ENCODE measurements at places on chromosomes 2 and 18.

DNA sequence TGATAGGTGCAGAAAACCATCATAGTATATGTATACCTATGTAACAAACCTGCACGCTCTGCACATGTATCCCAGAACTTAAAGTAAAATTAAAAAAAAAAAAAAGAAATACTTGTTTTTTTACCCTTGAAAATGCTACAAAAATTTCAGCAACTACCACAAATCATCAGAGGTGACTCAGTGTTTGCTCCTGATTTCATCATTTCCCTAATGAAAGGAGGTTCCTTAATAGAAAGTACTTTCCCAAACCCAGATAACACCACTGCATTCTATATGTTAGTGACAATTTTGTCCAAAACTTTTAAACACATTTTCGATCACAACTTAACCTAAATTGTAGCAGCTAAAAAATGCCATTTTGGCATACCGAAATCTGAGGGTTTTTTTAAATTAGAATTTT lies 163.3 kb downstream of the SLC39A10 start:
- DNase-seq, result no peak

GRCh38 chr2:64212801-64213321 lies 68.6 kb upstream of the PELI1 start:
- no peak for DNase-seq

DNA sequence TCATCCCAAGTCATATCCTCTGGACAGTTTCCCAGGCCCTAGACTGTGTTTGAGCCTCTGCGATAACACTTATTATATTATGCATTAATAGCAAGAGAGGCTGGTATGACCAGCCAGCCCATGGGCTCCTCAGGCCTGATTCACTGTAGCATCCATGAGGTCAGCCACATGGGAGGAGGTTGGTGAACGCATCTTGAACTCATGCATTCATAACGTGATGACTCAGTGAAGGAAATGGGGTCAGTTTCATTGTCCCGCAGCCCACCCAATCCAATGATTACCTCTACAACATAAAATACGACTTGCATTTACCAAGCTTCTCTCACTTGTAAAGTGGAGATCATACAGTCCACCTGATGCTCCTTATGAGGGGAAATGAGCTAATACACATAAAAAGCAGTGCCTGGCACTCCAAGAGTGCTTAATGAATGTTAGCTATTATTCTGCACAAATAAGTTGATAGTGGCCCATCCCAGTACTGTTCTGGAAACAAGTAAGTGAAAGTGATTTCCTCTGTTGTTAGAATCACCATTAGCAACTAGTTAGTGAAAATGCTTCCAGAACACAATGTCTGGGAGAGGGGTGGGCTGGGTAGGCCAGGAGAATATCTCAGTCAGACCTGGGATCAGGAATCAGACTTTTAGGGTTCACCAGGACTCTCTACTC lies 46.1 kb upstream of the CELF4 start:
- DNase-seq, result no peak

GRCh38 chr2:230902180-230902899 lies 22.7 kb downstream of the GPR55 start:
- DNase-seq, result no peak

- no peak for DNase-seq
Measured at GRCh38 chr2:193336781-193337180, 1142.0 kb upstream of the TMEFF2 start.

DNA sequence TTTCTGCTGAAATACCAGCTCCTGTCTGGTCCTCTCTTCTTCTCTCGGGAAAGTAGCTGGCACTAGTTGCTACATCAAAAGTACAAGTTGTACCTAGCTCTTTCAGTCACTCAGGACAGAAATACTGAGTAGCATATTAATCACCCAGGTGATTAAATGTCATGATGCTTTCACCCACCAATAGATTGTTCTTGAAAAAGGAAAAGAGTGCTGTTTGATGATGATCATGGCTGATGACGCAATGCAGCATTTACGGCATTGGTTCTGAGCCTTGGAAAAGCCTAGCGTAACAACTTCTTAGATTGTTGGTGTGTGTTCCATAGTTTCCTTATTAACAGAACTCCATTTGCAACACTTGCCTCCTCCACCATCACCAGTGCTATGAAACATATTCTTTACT lies 190.7 kb downstream of the CDH7 start:
- no peak for DNase-seq

DNA sequence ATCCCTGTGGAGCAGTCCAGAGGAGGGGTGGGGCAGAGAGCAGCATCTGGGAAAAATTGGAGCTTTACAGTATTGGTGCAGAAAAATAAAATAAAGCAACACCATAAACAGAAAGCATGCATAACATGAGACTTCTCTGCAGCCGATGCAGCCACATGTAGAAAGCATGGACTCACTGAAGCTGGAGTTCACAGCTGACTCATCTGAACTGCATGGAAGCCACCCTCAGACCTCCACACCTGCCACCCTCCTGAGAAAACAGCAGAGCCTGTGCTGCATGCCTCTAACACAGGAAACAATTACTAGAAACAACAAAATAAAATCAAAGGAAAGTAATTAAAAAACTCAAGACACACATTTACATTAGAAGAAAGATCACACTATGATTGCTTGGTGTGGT lies 169.4 kb upstream of the ALKAL2 start:
- DNase-seq, result no peak

GRCh38 chr2:28356095-28356911 lies 36.4 kb upstream of the FOSL2 start:
- peak; percentile 20 for DNase-seq
